Activated T-helper 1 cell treated with anti-CD3 and anti-CD28 coated beads, Interleukin-2, amount 50 U/mL, for 16 hours (primary cell): ENCODE measurements at places on chromosomes 1 and 21.

DNA sequence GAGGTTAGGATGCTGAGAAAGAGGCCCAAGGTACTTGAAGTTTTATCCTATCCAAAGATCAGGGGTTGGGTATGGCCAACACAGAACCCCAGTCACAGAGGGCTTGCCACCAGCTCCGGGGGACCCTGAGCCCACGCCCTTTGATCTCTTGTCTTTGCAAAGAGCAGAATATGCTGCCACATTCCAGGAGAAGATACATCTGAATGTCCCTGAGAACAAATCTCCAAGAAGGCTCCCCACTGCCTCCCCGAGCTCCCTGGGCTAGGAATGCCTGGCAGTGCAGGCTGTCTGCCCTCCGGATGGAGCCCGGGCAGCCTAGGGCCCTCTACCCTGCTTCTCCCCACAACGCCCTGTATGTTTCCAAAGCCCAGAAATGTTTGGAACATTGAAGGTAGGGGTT, 49.2 kb downstream of the AJAP1 start:
- DNase-seq: no peak

- no peak for DNase-seq
Measured at GRCh38 chr1:30665216-30666010, 58.0 kb downstream of the MATN1 start.

GRCh38 chr1:220575718-220576497, 48.0 kb downstream of the MARK1 start:
- no peak for DNase-seq

DNA sequence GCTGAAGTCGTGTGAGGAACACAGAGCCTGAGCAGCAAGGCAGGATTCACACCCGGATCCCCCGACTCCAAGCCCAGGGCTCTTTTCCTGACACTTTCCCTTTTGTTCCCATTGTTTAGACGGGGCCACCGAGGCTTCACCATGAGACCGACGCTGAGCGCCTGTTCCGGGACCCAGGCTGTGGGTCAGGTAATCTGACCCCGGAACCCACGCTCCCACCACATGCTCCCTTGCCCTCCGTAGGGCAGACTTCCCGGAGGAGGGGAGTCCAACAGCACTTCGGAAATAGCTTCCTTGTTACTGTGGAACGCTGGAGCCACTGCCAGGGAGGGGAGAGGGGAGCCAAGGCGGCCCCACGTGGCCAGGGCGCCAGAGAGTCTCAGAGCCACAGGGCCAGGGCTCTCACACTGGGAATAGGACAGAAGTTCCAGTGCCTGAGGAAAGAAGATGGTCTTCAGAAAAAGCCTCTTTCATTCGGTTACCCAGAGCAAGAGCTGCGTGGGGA, 18.4 kb downstream of the RUNX3 start:
- no peak for DNase-seq

- no peak for DNase-seq
Measured at GRCh38 chr1:25624156-25624555, 7.6 kb downstream of the MAN1C1 start.

DNA sequence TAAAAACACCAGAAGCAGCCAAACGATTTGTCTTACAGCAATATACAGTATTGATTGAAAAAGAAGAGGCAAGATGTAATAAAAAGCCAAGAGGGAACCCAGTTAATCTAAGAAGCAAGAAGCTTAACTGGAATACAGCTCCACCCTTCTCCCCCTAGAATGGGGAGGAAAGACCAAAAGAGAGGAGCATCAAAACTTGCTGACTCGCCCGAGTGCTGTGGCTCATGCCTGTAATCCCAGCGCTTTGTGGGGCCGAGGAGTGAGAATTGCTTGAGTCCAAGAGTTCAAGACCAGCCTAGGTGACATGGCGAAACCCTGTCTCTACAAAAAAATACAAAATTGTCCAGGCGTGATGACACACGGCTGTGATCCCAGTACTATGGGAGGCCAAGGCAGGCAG, 32.2 kb downstream of the BRWD1 start:
- no peak for DNase-seq

- no peak for DNase-seq
Measured at GRCh38 chr1:99133756-99134500, 129.3 kb upstream of the PLPPR5 start.

GRCh38 chr21:43364851-43365424, 62.0 kb downstream of the SIK1 start:
- DNase-seq: no peak

- no peak for DNase-seq
Measured at GRCh38 chr1:153968408-153968807, 706 bp downstream of the CREB3L4 start.

DNA sequence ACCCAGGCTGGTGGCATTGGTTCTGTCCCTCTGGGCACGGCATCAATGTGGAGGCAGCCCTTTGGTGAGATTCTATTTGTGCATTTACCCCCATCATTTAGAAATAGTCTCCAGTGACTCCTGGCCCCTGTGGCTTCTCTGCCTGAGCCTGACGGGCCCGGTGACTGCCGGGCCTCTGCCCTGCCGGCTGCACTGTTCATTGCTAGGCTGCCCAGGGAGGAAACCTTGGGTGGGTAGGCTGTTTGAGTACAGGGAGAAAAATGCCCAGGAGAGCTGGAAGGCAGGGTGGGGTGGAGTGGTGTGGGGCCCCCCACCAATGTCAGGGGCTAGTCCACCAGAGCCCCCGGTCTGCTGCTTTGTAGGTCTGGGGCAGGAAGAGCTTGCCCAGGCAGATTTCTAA, 23.4 kb upstream of the EDN2 start:
- no peak for DNase-seq

DNA sequence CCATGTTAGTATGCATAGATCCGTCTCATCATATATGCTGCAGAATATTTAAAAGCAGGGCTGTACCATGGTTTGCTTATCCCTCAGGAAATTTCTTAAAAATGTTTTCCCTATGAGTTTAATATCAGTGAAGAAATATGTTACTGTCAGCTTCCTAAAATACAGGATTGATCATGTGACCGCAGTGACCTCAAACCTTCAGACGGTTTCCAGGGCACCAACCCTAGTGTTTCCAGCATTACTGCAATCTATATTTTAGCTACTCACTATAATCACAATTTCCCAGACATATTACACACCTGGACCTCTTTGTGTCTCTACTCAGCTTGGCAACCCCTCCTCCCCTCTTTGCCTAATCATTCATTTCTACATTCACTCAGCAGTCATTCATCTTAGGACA, 7.7 kb upstream of the SDHB start:
- no peak for DNase-seq

DNA sequence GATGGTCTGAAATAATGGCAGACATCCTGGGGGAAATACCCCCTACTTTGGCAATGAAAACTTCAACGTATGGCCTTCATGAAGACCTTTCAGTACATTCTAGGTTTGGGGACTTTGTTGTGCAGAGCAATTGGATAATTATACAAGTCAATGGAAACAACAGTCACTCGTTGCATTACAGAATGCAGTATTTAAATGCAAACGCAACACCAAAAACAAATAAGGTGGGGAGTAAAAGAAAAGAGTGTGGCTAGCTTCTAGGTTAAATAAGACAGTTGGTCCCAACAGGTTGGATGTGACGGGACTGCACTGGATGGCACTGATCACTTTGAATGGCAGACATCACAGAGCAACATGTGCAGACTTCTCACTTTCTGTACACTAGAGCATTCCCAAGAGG, 358.3 kb upstream of the GREM2 start:
- DNase-seq: no peak

- DNase-seq: no peak
Measured at GRCh38 chr1:66013371-66013770, 220.7 kb downstream of the PDE4B start.

GRCh38 chr1:95951371-95952102, 717.5 kb downstream of the RWDD3 start:
- DNase-seq: no peak

- no peak for DNase-seq
Measured at GRCh38 chr1:89274411-89274857, 1.8 kb upstream of the GBP5 start.

- no peak for DNase-seq
Measured at GRCh38 chr1:205355075-205355453, 1.7 kb downstream of the KLHDC8A start.

- no peak for DNase-seq
Measured at GRCh38 chr1:53590531-53591515, 131.6 kb downstream of the DMRTB1 start.

DNA sequence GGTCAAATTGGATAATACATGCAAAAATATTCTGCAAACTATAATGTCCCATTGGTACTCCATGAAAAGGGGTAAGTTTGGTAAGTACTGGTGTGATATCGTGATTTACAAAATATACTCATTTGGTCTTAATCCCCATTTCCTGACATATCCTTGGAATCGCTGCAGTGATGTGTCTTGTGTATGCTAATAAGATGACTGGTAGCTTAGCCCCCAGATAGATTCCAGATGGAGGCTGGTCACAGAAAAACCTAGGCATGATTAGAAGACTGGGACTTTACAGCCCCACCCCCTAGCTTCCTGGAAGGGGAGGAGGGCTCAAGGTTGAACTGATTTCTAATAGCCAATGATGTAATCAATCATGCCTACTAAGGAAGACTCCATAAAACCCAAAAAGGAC, 3.0 kb downstream of the VAMP4 start:
- no peak for DNase-seq

DNA sequence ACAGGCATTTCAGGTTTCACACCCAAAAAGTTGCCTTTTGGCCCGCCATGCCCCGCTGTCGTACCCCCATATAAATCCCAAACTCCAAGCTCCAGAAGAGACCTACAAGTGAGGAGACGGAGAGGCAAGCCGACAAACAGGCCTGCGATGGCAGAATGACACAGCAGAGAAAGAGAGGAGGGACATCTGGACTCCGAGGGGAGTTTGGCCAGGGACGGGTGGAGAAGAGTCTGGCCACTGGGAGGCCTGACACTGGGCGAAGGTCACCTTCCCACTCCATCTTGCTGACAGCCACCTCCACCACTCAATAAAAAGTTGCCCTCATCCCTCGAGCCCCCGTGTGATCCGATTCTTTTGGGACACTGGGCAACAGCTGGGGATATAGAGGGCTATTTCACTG, 1.9 kb upstream of the CFH start:
- no peak for DNase-seq

GRCh38 chr1:6358757-6359201, 34.8 kb downstream of the ACOT7 start:
- no peak for DNase-seq

DNA sequence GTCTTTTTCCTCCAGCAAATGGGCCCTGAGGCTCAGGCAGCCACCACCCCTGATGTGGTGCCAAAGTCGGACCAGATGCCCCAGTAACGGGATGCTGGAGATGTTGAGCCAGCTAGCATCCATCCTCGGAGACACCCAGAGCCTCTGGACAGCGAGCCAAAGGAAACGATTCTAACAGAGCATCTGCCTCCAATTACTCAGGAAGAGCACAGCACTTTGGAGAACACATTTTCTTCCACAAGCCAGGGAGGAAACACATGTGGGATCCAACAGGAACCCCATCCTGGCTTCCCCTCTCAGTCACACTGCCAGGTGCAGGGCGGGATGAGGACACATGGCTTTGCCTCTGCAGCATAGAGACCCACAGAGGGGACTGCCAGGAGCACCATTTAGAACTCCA, 44.9 kb downstream of the C1orf198 start:
- no peak for DNase-seq

GRCh38 chr1:7827126-7827955, 25.5 kb downstream of the UTS2 start:
- DNase-seq: peak; percentile 20

- DNase-seq: no peak
Measured at GRCh38 chr1:36154765-36155407, 1.1 kb upstream of the MAP7D1 start.

DNA sequence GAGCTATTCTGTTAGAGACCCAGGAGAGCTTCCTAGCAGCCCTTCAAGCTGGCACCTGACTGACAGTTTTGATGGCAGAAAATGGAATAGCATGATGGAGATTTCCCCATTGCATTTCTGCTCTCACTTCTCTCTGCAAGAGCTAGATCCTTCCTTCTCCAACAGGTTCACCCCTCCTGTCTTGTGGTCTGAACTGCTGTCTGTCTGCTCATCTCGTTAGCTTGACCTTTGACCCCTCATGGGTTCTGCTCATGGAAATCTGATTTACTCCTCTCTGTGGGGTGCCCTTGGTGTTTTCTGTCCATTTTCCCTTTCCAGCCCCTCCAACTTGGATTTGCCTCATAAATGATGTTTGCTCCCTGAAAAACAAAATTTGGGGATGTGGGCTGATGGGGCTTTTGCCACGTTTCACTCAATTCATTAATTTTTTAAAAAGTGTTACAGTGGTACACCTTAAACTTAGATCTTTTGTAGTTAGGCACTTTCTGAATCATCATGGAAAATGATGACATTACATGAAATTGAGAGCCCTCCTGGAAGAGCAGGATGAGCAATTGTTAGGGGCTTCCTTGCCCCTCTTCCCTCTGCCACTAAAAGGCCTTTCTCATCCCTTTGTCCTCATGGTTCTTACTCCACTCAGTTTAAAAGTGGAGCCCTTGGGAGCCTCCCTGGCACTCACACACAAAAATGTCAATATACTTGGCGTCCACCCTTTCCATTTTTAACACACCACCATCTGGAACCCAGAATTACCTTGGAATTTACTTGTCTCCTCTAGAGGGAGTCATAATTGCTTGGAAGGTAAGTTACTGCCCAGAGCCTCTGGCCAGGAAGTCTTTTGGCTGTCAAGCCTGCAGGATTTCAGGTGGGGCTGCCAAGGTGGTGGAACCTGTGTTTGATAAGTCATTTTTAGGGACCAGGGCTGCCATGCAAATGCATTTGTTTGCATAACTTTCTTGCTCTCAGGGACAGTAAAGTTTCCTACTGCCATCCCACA, 31.9 kb upstream of the IL19 start:
- no peak for DNase-seq

GRCh38 chr1:163174524-163175437, 27.9 kb downstream of the RGS5 start:
- no peak for DNase-seq

- DNase-seq: no peak
Measured at GRCh38 chr21:30282850-30283249, at the start of gene KRTAP24-1. Gene KRTAP24-1, minus strand, starts transcription at chr21:30282950. Its CDS starts 18 bp downstream, at chr21:30282932.

DNA sequence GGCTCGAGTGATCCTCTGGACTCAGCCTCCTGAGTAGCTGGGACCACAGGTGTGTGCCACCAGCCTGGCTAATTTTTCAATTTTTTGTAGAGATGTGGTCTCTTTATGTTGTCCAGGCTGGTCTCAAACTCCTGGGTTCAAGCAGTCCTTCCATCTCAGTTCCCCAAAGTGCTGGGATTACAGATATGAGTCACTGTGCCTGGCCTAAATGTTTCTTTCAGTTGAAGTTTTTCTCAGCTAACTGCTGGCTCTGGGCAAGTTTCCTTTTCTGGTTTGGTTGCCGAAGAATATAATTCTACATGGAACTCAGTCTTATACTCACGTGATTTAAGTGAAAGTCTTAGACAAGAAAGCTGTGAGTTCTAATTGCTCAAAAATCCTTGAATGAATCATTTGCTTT, 57.0 kb downstream of the SASS6 start:
- DNase-seq: no peak

- DNase-seq: no peak
Measured at GRCh38 chr1:228471154-228471761, 15.9 kb upstream of the RNF187 start.

DNA sequence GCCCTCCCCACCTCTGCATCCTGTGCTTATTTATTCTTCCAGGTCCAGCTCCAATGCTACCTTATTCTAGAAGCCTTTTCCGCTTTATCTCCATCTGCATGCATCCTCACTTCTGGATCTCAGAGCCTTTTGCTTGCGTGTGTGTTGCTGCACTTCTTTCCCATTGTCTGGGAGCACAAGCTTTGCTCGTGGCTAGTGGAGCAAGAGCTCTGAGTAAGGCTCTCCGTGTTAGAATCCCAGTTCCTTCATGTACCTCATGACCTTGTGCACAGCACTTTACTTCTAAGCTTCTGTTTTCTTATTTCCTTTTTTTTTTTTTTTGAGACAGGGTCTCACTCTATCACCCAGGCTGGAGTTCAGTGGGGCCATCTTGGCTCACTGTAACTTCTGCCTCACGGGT, 140.0 kb upstream of the POU3F1 start:
- DNase-seq: no peak
